Effector CD4-positive, alpha-beta T cell (primary cell): ENCODE measurements at places on chromosomes 2 and 18.

GRCh38 chr2:128399690-128400291 is 81.1 kb upstream of the HS6ST1 start:
- no peak for DNase-seq

DNA sequence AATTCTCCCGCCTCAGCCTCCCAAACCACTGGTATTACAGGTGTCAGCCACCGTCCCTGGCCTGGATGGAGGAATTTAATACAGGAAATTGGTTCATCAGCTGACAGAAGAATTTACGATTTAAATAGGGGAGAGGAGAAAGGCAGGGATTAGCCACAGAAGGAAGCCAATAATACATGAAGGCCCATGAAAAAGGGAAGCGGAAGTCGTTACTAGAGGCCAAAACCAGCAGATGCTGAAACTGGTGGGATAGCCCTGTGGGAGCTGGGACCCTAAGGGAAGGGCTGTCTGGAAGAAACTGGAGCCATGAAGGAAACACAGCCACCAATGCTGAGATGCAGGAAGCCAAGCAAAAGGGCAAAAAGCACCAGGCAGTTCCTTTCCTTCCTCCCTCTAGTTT is 163.7 kb upstream of the RMP24 start:
- DNase-seq = no peak

- no peak for DNase-seq
Measured at GRCh38 chr18:22293417-22293816, 124.0 kb downstream of the GATA6 start.

DNA sequence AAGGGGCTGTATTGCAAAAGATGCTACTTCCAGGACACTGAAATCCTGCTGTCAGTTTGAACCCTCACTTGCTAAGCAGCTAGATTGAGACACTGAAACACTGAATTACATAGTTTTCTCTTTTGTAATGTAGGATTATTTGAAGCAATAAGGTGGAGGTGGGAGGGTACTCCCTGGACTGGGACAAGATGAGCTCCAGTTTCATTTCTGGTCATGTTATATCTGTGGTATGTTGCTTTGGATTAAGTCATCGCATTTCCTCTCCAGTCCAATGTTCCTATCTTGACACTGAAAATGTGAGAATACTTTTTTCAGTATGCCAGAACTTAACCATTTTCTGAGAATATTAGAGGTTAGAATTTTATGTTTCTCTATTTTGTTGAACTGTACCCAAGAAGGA is 426.2 kb upstream of the MEX3C start:
- DNase-seq = no peak

GRCh38 chr18:22822024-22822423 is 111.1 kb upstream of the RBBP8 start:
- no peak for DNase-seq

DNA sequence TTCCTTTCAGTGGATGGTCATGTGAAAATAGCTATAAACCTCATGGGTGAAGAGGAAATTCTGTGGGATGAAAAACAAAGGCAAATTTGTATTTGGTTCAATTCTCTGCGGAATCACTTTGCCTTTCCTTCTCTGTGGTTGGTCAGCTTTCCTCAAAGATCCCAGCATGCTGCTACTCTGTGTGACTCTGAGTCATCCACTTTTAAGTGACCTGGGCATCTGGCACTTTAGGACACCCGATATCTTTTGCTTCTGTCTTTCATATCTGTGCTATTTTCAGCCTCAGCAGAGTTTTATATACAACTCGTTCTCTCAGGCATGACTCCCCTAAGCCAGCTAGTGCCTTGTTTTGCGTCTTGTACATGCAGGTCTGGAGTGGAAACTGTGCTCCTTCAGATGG is 217.0 kb upstream of the PIEZO2 start:
- no peak for DNase-seq

DNA sequence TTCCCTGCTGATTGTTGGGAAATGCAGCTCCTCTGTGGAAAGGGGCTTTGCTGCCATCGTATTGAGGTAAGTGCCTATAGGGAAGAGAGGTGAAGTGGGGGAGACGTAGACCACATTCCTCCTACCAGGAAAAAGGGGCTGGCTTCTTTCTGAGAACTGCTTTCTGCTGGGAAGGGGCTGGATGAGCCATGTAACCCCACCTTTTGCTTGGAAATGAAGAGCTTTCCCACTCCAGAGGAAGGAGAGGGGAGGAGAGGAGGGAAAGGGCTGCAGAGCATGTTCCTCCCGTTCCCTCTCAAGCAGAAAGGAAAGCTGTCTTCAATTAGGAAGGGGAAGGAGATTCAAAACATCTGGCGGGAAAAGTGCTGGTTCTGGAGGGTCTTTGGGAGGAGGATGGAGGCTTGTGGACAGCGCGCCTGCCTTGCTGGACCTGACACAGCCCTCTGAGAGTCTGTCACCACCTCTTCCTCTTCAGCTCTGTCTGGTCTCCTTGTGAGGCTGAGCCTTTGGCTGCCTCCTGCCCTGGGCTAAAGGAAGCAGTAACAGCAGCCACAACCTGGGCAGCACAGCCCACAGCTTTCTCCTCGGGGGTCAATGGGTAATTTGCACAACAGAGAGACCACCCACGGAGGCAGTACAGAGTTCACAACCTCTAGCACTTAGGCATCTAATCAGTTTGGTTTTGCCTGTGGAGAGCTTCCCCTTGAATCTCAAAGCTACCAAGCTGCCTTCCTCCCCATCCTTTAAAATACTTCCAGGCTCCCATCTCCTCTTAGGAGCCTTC is 410.0 kb upstream of the TNP1 start:
- DNase-seq = no peak

GRCh38 chr2:163877316-163877715 is 141.5 kb upstream of the FIGN start:
- no peak for DNase-seq

DNA sequence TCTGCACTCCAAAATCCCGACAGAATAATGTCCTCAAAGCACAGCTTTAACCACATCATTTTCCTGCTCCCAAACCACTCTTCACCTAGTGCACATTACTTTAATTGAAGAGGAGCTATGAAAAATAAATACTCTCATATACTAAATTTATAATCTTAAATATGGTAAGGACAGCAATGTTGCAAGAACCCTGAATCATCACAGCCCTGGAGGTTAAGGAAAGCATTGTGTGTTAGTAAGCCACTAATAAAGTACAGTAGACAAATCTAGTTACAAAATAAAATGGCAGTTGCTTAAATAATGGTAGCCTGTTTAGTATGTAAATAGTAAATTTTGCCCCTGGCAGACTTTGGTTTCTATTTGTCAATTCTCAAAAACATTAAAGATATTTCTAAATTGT is 27.0 kb upstream of the CCDC178 start:
- DNase-seq = no peak

DNA sequence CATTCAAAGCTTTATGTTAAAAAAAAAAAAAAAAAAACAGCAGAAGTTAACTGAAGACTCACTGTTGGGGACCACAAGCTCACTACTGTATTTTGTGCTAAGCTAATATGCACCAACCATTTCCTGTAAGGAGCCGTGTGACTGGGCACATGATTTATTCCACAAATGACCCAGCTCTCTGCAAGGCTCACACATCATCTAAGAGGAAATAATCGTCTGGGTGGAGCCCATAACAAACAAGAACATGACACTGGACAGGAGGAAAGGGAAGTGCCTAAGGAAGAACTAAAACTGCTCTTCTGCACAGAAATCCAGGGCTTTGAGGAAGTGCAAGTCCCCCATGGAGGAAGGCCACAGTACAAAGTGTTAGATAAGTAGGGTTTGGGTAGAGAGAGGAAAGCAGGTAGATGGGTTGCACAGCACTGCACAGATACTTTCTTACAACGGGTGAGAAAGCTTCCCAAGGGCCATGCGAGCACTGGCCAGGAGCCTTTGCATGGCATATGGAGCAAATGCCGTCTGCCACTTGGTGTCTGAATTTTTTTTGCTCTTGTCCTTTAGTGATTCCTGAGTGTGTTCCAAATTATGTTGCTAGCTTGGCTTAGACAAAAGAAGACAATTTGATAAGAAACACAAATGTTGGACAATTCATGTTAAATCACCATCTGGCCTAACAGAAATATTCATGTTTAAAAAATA is 24.4 kb downstream of the NFE2L2 start:
- no peak for DNase-seq

- DNase-seq = no peak
Measured at GRCh38 chr2:17976871-17977746, 98.6 kb downstream of the KCNS3 start.

GRCh38 chr2:142796588-142796987 is 80.9 kb upstream of the KYNU start:
- DNase-seq = no peak

DNA sequence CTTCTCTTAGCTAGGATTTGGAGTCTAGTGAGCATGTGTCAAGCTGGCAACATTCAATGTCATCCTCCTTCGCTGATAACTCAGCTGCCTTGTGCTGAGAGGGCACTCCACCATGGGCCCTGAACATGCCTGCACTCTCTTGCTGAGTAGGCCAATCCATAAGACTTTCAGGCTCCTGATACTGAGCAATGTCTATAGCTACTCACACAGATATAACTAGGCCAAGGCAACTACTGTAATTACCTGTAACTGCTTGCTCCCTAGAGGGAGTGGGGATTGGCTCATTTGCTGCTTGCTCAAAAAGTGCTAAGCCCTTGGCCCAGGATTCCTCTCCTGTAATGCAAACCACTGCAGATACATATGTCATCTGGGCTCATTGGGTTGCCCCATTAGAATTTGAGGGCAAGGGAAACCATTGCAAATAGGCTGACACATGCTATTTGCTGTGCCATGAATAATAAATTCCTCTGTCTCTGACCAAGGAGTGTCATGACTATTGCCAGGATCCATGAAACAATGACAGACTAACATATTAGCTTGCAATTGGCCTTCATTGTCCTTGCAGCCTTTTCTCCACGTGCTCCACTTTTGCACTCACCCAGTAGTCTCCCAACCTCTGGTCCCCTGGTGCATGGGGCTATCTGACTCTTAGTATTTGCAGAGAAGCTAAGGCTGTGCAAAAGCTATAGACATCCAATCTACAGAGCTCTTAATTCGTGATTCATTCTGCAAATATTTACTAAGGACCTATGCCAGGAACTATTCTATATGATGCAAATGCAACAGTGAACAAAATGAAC is 36.9 kb upstream of the BMPR2 start:
- DNase-seq = no peak

GRCh38 chr2:29063056-29063455 is 11.3 kb downstream of the PCARE start:
- DNase-seq = no peak

- no peak for DNase-seq
Measured at GRCh38 chr2:224753743-224754540, 37.8 kb upstream of the CCDC195 start.

GRCh38 chr2:48165070-48165753 is 258.9 kb upstream of the FBXO11 start:
- no peak for DNase-seq

DNA sequence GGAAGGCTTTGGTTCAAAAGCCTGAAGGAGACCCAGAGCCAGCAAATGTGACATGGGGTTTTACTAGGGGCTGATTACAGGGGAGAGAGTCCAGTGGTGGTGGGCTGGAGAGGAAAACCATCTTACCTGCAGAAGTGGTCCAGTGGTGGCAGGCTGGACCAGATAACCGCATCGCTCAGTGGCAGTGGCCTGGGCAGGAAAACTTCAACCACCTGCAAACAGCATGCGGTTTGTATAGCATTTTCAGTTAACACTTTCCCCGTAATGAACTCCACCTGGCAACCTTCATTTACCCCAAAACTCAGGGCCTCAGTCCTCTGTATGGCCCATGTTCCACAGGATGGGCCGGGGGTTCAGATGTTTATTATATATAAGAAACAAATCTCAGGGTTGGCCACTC is 114.4 kb downstream of the LRRTM1 start:
- DNase-seq = no peak

GRCh38 chr2:16763493-16763899 is 97.9 kb upstream of the CYRIA start:
- no peak for DNase-seq

DNA sequence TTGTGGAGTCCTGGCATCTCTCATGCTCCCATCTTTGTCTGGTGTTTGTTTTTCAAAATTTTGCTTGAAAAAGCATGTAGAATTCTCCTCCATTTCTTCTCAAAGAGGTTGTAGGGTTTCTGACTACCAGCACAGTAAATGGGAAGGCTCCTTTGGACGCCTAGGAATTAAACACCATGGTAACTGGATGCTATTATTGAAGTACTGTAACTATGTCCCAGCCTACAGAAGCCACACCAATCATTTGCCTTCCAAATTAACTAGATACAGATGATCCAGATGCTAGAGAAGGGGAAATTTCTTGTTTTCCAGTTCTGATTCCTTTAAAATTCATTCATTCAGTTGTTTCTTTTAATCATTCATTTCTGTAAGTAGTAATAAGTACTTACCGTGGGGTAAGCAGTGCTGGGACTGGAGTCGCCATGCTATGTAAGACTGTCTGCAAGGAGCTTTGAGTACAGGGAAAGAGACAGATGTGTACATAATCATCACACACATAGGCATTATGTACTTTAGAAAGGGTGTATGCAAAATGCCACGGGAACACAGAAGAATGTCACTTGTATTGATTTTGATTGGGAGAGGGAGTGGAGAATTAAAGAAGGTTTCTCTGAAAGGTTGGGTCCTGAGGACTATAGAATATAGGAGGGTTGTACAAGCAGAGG is 49.6 kb downstream of the KIF5C start:
- no peak for DNase-seq

- DNase-seq = no peak
Measured at GRCh38 chr2:70785137-70785911, 5.1 kb downstream of the FIGLA start.

DNA sequence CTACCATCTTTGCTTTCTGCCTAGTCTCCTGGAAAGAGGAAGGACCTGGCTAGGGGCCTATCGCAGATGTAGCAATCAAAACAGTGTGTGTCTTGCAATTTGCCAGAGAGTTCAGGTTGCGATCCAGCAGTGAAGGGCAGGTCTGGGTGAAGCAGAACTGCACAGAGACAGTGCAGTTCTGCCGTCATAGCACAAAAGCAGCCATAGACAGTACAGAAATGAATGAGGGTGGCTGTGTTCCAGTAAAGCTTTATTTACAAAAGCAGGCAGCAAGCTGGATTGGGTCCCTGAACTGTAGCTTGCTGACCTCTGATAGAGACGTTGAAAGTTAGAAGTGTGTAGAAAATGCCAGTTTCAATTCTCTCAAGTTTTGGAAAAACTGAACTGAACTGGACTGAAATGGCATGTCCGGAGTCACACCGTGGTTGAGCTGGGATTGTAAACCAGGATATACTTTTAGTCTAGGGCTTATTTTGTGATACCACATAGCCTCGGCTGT is 186.8 kb downstream of the LTBP1 start:
- no peak for DNase-seq

- DNase-seq = no peak
Measured at GRCh38 chr2:98704499-98705332, 26.2 kb downstream of the MGAT4A start.
